H9 (cell line): ENCODE measurements at places on chromosomes 3 and 15.

DNA sequence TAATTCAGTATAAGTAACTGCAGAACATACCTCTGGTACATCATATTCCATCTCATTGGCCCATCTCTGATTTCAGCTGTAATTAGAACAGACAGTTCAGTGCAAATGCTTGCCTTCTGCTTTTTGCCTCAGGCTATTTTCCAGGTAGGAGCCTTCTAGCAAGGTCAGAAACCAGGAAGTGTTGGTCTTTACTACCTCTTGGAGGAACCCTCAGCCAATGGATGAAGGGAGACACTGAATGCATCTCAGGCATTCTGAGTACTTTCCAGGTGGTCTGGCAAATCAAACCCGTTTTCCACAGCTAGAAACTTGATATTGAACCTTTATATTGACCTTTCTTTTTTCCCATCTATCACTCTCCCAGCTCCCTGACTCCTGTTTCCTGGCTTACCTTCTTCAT, 348.5 kb upstream of the SOX2 start:
- no peak for DNase-seq

DNA sequence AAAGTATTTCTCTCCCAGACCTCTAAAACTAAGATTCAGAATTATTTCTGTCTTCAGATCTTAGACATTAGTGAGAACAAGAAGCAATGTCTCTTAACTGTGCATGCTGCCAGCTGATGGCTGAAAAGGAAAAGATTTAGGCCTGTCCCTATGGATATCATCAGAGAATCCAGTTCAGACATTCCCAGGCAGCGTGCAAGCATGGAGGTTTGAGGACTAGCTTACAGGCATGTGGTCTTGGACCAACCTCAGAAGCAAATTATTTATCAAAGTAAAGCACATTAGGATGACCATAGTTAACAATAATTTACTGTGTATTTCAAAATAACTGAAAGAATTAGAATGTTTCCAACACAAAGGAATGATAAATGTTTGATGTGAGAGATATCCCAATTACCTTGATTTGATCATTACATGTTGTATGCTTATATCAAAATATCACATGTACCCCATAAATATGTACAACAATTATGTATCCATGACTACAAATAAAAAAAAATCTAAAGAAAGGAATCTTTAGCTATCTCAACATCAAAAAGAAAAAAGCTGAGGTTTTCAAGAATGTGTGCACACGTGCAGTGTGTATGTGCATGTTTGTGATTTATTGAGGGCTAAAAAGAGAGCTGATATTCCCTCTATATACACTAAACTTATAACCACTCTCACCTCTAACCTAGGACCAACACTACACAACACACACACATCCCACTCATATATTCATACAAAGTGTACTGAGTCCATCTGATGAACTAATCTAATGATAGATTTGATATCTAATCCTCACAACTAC, 108.9 kb upstream of the THBS1 start:
- DNase-seq = no peak

- no peak for DNase-seq
Measured at GRCh38 chr3:47301456-47301855, 18.7 kb downstream of the KLHL18 start.

DNA sequence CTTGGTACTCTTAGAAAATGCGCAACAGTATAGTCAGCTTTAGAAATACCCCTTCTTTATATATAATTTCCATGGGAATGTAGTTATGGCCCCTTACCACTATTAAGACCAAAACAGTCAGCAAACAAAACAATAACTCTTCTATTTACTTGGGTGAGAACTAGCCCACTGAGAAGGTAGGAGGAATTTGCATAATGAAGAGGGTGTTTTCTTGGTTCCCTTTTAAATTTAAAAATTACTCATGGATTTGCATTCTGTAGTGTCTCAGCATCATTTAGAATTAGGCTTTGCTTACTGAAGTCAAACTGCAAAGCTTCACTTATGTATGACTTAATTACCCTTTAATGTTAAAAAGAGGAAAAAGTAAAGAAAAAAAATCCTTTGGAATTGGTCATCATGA, 350.8 kb downstream of the PTPRG start:
- no peak for DNase-seq
